Myocyte (in vitro differentiated cells): ENCODE measurements at places on chromosomes 6 and 20. TPM values are rescaled to one million over a fixed set of nuclear protein-coding genes. Genes with fewer than 3 reads are reported as not detected.

Gene ASIP
- total RNA-seq: not detected in 2 replicates

Gene BCAS1
- 5.0 and 6.3 TPM in 2 replicates for total RNA-seq

Gene ZNF165
- total RNA-seq: 0.78 TPM in 1 of 2 replicates, not detected in the other

Gene MUC21
- not detected in 2 replicates for total RNA-seq

Gene CYP21A2
- not detected in 2 replicates for total RNA-seq

Gene SLC16A10
- 1.9 and 5.7 TPM in 2 replicates for total RNA-seq

Gene GHRH
- total RNA-seq: not detected in 2 replicates

Gene CPNE5
- 0.13 and 1.2 TPM in 2 replicates for total RNA-seq

Gene MUCL3
- total RNA-seq: not detected in 2 replicates

Gene SLA2
- not detected in 2 replicates for total RNA-seq

Gene TP53TG5
- not detected in 2 replicates for total RNA-seq

Gene NOL4L
- total RNA-seq: 2.5 and 3.1 TPM in 2 replicates

Gene LGSN
- total RNA-seq: not detected in 2 replicates

Gene PGC
- total RNA-seq: not detected in 2 replicates

Gene SSR1
- 68.2 and 74.2 TPM in 2 replicates for total RNA-seq

Gene MED20
- 26.4 and 27.3 TPM in 2 replicates for total RNA-seq

Gene YWHAB
- total RNA-seq: 53.6 TPM in 2 replicates

Gene MYH7B
- total RNA-seq: 32.7 and 83.0 TPM in 2 replicates

Gene LPA
- total RNA-seq: not detected in 2 replicates

Gene PROKR2
- not detected in 2 replicates for total RNA-seq

Gene AVP
- not detected in 2 replicates for total RNA-seq

Gene SLC4A11
- total RNA-seq: 10.3 and 12.2 TPM in 2 replicates

Gene FAXC
- total RNA-seq: 0.11 and 3.0 TPM in 2 replicates

Gene SSTR4
- not detected in 2 replicates for total RNA-seq
